SK-N-MC (cell line): ENCODE measurements at places on chromosomes 7 and 10.
A peak's percentile ranks its signal among the peaks of the same experiment; 100 is the strongest.

GRCh38 chr7:115491744-115492380 lies 538.7 kb downstream of the TFEC start:
- DNase-seq, result no peak

- DNase-seq, result no peak
Observed at GRCh38 chr10:19931894-19932590, 115.8 kb downstream of the PLXDC2 start.

DNA sequence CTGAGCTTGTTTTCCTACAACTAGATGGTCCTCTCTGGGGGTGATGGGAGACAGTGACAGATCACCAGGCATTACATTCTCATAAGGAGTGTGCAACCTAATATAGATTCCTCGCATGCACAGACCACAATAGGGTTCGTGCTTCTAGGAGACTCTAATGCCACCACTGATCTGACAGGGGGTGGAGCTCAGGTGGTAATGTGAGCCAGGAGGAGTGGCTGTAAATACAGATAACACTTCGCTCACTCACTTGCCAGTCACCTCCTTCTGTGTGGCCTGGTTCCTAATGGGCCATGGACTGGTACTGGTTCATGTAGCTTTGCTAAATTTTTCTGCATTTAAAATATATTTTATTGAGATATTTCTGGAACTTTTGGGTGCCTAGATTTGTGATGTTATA lies 202.3 kb upstream of the ZNF32 start:
- no peak for DNase-seq

GRCh38 chr10:96252730-96253129 lies 18.6 kb downstream of the BLNK start:
- no peak for DNase-seq

GRCh38 chr10:593901-594457 lies 95.5 kb downstream of the DIP2C start:
- no peak for DNase-seq

- no peak for DNase-seq
Observed at GRCh38 chr10:101249171-101249581, 19.9 kb upstream of the LBX1 start.

DNA sequence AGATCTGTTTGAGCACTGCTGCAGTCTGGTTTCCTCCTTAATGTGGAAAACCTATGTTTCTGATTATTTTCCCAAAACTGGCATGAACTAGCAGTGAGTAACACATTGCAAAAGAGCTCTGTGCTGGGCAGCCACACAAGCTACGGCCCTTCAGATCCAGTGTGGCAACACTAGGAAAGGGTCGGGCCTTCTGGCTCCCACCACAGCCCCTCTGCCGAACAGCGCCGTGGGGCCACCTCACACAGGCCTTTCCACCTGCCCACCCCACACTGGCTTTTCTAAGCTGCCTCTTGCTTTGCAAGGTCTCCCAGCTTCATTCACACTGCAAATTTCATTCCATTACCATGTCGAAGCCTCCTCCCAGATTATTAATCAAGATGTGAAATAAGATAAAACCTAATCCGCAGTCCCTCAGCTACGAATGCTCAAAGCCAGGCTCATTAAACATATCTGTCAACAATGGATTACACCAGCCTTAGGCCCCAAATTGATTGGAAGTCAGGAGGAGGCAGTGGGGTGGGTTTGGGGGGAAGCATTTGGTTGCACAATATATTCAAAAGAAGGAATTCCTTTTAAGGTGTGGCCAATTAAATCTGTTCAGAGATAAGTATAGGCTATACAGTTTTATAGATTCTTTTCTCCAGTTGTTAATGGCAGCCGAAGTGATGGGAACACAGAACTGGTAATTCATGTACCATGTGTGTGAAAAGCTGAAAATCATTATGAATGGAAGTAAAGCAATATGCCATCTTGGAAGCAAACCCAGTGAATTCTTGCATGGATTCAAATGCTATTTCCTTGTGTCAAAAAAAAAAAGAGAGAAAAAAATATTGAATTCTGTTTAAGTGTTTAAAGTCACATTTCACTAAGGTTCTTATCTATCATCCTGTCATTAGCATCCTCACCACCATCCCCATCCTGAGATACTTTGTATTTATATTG lies 223.7 kb downstream of the MTERF1 start:
- DNase-seq, result no peak

DNA sequence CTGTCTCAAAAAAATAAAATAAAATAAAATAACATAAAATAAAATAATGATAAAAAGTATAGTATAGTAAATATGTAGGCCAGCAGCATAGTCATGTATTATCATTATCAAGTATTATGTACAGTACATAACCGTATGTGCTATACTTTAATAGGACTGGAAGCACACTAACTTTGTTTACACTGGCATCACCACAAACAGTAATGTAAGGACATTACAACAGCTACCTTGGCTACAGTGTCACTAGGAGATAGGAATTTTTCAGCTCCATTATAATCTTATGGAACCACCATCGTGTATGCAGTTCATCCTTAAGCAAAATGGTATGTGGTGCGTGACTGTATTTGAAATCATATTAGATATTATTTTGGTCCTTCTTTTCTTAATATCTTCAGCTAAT lies 1163.5 kb upstream of the LRRTM3 start:
- no peak for DNase-seq

DNA sequence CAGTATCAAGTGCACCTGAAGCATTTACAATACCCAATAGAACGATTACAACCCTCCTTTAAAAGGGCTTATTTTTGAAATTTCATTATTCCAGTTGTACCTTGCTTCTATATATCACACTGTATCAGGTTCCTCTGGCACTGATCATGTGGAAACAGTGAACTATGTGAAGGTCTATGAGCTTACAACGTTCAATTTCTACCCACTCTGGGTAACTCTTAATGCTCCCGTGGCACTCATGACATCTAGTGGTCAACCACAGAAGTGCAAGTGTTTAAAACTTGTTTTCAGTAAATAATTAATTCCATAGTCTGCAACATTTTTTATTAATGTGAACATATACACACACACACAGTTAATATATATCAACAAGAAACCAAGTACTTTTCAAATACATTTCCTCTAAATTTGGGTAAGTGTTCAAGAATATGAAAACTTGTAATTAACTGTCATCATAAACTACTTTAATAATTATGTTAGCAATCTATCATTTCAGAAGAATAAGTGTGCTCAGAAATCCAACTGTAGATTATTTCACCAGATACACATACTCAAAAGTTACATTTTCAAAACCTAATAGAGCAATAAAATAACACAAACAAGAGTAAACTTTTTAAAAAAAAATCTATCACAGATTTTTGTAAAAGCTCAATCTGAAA lies 61.0 kb downstream of the MPP7 start:
- DNase-seq, result peak; percentile 37

GRCh38 chr10:103911021-103911459 lies 6.9 kb downstream of the STN1 start:
- DNase-seq, result no peak

- no peak for DNase-seq
Observed at GRCh38 chr7:99554939-99555338, 3.0 kb upstream of the FAM200A start.

DNA sequence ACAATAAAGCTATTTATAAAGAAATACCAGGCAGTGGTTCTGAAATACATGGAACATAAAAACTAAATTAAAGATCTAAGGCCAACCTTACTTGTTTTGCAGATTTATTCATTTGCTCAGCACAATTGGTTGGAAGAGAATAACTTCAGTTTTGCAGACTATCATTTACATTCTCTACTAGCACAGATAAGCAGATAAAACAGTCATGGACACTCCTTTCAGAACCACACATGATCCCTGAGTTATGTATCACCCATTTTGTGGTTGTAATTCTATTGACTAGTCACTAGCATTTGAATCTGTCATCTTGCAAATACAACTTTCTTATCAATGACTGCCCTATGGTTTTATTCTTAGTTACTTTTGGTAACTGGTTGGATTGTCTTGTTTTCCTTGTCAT lies 45.1 kb downstream of the PRKAR2B start:
- DNase-seq, result no peak

DNA sequence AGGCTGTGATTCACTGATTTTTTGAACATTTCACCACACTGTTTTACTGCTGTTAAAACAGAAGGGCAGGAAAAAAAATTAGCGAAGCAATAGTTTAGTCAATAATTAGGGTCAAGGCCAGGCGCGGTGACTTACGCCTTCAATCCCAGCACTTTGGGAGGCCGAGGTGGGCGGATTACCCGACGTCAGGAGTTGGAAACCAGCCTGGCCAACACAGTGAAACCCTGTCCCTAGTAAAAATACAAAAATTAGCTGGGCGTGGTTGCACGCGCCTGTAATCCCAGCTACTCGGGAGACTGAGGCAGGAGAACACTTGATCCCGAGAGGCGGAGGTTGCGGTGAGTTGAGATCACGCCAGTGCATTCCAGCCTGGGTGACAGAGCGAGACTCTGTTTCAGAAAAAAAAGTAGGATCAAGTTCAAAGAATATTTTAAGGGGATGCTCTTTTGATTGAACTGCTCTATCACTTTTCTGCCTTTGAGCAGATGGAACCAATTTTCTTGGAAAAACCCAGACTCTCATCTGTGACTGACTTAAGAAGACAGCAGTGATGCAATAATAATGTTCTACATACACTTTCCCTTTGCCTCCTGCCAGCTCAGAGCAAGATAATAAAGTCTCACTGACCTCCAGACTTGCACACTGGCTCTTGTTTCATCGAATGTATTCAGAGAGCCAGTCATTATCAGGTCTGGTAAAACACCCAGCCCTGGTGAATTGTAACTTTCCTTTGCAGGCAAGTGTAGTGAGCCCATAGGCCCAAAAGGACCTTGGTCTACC lies 1.6 kb upstream of the PPA1 start:
- peak; percentile 14 for DNase-seq

DNA sequence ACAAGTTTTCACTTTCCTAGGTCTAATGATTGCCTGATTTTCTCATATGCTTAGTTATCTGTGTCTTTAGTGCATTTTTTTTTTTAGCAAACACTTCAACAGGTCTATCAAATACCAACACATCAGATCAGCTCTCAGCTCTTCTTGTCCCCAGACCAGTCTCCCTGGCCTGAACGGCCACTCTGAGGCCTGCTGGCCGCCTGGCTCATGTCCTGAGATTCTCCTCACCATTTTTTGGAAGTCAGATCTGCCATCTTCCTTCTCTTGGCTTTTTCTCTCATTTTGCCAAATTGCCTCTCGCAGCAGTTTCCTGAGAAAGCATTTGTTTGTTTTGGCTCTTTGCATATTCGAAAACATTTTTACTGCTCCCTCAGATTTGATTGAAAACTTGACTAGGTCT lies 29.3 kb downstream of the PPP2R2D start:
- DNase-seq, result no peak

DNA sequence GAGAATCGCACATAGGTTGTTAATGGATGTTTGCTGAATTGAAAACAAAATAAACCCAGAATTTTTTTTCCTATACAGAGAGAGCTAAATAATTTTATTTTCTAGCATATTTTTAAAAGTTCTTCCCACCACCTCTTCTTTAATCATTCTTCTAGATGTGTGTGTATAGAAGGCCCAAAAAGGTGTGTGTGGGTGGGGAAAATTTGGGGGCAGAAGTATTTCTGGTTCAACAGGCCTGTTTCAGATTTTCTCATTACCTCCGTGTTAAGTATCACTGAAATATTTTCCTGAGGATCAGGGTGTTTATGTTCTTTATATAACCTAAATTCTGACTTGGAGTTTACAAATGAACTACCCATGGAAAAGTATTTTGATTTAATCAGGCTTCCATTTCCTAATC lies 144.2 kb upstream of the ZNF804B start:
- no peak for DNase-seq
